ENCODE measurements at places on chromosomes 7 and 10.

GRCh38 chr10:22158426-22158825 lies 59.4 kb downstream of the EBLN1 start:
- DNase-seq, result no peak

GRCh38 chr7:52017802-52018679 lies 701.4 kb upstream of the COBL start:
- no peak for DNase-seq

DNA sequence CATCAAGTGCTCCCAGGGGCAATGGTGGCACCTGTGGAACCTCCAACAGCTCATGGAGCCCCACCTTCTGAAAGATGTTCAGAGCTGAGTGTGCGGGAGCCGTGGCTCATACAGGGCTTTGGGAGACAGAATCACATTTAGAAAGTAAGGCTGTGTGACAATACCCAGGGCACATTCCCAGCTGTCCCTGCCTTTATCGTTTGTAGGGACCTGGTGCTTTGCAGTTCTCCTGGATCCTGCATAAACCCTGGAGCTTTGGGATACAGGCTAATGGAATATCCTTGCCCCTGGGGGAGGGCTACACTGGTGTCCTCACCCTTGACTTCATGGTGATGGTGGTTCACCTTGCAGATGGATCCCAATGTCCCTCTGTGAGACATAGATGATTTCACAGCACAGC lies 134.8 kb upstream of the LAMB4 start:
- no peak for DNase-seq

GRCh38 chr10:103854686-103855391 lies 537 bp downstream of the SH3PXD2A start:
- no peak for DNase-seq

- no peak for DNase-seq
Observed at GRCh38 chr10:28987555-28988320, 301.1 kb upstream of the LYZL1 start.

DNA sequence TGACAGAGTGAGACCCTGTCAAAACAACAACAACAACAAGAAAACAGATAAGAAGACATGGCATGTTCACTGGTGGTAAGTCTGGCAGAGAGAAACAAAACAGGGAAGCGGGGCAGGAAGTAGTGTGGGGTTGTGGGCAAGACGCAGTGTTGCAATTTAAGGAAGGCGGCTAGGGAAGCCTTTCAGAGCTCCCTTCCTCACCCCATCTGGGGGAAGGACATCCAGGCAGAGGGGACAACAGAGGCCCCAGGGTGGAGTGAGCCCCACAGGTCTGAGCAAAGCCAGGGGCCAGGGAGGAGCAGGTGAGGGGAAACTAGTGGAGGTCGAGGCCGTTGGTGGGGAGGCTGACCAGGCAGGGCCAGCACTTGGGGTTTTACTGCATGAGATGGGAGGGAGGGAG lies 16.8 kb downstream of the LAT2 start:
- DNase-seq, result no peak

DNA sequence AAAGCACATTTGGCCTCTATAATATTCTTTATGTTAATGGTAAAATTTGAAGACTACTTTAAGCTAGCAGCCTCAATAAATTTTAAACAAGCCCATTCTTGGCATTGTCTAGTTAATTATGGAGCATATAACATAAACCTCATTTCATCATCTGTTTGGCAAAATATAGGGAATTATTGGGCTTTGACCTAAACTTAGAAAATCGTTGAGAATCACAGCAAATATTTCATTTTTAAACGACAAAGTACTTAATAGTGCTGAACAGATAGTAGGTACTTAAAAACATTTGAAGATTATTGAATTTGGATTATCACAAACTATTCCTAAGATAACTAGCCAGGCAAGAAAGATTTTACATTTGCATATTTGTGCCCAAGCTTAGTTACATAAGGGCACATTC lies 73.4 kb downstream of the AGMO start:
- DNase-seq, result no peak

DNA sequence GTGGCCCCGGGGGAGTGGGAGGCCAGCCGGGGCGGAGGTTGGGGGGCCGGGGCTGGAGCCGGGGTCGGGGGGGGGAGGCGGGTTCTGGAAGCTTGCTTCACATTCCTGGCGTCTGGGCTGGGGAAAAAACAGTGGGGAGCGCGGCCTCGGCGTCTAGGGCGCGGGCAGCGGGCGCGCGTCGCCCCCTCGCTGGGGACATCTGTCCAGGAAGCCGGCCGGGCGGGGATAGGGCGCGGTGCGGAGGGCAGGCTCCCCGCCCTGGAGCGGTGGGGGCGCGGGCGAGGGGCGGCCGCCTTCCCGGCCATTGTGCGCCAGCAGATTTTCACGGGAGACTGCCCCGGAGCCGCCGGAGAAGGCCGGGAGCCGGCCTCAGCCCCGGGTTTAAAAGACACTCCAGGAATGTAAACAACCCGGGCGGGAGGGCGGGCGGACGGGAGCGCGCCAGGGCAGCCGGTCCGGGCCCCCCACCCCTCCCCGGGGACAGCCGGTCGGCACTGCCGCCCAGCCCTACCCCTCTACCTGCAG lies 1.4 kb downstream of the ZMIZ1 start:
- no peak for DNase-seq

GRCh38 chr10:118925404-118926071 lies 104.0 kb upstream of the NANOS1 start:
- no peak for DNase-seq

- no peak for DNase-seq
Observed at GRCh38 chr10:98956576-98957260, 278.9 kb downstream of the HPSE2 start.

DNA sequence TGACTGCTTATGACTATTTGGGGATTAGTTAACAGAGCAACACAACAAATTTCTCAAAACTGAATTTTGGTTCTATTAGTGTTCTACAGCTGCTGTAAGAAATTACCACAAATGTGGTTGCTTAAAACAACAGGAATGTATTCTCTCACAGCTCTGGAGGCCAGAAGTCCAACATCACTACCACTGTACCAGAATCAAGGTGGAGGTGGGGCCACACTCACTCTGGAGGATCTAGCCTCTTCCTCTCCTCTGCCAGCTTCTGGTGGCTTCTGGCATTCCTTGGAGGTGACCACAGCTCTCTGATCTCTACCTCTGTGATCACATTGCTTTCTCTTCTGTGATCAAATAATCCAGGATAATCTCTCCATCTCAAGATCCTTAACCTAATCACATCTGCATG lies 194.7 kb upstream of the BMPER start:
- DNase-seq, result no peak

DNA sequence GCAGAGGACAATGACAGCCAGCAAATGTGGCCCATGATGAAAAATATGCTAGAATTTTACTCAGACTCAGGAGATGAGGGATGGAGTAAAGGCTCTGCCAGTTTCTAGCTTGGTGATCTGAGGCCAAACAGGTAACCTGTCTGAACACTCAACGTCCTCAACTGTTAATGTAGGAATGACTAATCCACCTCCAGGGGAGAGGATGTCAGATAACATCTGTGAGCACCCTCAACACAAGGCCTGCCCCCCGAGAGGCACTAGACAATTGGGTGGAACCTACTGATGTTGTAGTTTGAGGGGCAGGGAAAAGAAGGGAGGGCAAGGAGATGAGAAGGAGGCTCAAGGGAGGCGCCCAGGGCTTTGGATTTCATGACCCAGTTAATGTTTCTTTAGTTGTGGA lies 445.1 kb downstream of the PLXNA4 start:
- no peak for DNase-seq

DNA sequence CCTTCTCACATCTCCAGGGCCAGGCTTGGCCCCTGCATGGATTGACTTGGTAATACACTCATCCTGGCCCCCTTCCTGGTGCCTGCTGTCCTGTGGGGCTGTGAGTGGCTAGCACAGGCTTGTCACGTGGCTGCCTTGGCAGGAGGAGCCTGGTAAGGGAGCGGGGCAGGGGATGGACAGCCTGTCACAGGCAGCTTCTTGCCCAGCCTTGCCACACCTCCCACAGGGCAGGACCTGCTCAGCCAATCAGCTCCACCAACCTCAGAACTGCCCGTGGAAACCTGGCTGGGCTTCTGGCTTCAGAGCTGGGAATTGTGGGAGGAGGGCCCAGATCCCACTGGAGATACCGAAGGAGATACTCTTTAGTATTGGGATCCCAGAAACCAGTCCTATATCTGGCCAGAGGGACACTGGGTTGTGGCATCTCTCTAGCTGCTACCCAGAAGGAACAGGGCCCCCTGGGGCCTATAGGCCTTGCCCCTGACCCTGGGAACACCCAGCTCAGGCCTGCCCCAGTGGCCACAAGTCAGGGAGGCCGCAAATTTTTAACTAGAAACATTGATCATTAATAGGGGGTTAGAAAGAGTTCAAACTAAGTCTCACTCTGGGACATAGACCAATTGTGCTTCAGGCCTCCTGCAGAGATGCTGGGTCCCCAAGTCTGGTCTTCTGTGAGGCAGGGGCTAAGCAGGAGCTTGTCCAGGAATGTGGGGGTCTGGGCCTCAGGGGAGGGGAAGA lies at the start of gene HOGA1:
Gene HOGA1 (plus strand): TSS at position 330 of the 738 bp plus-strand sequence. CDS start 315 bp downstream, at position 645.
- DNase-seq, result no peak

- DNase-seq, result no peak
Observed at GRCh38 chr10:14502431-14502830, 171.7 kb upstream of the FRMD4A start.

DNA sequence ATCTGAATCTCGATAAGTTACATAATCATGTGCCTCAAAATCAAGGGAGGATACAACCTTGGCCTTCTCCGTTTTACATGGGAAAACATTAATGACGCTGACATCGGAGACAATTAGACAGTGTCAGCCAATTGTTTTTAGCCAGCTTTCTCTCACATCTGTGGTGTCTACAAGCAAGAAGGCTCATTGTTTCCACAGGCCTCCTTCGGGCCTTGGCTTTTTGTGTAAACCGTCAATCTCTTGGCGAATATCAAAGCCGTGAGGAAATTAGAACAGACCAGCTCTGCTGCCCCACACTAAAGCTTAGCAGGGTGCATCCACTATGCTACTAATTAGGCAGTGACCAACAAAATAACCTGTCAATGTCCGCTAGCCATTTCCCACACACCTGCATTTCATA lies 43.2 kb downstream of the VAX1 start:
- no peak for DNase-seq

DNA sequence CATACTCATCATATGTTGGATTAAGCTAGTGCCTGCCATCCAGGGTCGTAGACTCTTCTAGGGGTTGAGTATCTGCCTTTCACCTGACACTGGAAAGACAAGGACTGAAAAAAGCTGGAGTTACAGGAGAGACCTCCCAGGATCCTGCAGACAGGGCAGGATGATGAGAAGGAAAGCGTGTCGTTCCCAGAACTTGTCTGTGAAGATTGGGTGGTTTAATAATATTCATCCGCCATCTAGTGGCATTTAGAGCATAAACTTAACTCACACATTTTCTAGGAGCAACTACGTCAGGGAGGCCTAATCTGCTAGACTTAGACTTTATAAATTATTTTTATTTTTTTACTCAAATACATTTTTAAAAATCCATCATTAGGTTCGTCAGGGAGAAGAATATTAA lies 59.6 kb downstream of the ADRB1 start:
- no peak for DNase-seq

- no peak for DNase-seq
Observed at GRCh38 chr7:10300577-10300976, 673.1 kb upstream of the PHF14 start.

GRCh38 chr10:6269953-6270867 lies 67.5 kb downstream of the PFKFB3 start:
- peak; percentile 38 for DNase-seq

GRCh38 chr7:149449897-149450296 lies 11.0 kb downstream of the ZNF777 start:
- no peak for DNase-seq

GRCh38 chr10:80480852-80481251 lies 26.7 kb downstream of the TSPAN14 start:
- DNase-seq, result no peak

DNA sequence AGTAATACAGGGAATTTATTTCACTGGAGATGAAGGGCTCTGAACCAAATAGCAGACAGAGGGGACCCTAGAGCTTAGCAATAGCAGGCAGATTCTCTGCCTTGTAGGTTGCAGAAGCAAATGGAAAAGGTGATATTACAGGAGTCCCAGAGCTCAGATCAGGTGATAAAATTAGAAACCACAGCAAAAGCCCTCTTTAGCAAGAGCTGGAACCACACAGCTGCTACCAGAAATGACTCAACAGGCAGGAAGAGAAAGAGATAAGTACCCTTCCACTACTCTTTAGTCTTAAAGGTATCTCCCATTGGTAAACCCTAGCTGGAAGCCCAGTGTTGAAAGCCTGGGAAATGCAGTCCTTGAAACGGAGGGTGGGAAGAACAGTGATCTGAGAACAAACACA lies 535.6 kb upstream of the GHITM start:
- DNase-seq, result no peak

DNA sequence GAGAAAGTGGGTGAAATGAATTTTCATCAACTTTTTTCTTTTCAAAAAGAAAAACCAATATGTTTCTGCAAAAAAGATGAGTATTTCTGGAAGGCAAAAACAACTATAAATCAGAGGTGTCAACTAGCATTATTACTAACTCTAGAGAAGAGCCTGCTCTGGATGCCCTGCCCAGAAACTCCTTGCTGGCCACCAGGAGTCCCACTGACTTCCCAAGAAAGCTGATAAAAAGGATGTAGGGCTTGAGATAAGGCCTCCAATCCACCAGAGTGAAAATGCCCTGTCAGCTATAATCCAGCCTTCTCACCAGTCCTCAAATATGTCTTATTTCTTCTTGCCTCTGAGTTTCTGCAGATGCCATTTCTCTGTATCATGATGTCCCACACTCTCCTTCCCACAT lies 16.7 kb upstream of the FZD1 start:
- no peak for DNase-seq

DNA sequence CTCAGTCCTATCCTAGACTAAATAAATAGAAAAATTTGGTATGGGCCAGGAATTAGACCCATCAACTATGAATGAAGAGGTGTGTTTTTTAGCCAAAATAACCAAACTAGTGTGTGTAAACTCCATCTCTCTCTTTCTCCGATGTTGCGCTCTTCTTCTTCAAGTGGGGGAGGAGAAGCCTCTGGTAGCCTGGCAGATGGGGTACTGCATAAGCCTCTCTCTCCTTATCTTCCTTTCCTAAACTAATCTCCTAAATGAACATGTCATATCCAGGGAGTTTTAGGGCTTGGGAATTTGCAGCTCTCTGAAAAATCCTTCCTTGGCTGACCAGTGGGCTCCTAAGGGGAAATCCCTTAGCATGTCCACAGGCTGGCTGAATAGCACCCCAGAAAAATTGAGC lies 56.3 kb upstream of the RAPGEF5 start:
- DNase-seq, result no peak

DNA sequence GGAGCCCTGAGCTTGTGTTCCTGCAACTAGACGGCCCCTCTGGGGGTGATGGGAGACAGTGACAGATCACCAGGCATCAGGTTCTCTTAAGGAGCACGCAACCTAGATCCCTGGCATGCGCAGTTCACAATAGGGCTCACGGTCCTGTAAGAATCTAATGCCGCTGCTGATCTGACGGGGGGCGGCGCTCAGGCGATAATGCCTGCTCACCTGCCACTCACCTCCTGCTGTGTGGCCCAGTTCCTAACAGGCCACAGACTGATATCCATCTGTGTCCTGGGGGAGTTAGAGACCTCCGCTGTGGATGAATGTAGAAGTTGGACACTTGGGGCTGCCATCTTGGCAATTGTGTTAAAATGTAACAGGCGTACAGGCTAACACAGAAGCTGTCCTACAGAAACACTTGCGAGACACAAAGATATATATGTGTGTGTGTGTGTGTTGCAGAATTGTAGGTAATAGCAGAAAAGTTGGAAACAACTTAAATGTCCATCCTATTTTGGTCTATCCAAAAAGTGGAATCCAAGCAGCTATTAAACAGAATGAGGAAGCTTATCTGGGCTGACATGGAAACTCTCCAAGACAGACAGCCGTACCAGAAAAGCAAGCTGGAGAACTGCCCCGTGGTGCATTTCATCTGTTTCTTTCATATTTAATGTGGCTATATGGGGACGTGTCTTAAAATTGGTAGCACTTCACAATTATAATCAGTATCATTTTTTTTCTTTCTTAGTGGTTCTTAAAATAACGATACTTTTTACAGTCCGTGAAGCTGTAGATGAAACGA lies 82.8 kb downstream of the MKI67 start:
- no peak for DNase-seq
